RPMI8226 (cell line): ENCODE measurements at places on chromosomes 1 and 21.
A peak's percentile ranks its signal among the peaks of the same experiment; 100 is the strongest.

GRCh38 chr1:213256438-213257087 lies 205.5 kb downstream of the RPS6KC1 start:
- no peak for DNase-seq

DNA sequence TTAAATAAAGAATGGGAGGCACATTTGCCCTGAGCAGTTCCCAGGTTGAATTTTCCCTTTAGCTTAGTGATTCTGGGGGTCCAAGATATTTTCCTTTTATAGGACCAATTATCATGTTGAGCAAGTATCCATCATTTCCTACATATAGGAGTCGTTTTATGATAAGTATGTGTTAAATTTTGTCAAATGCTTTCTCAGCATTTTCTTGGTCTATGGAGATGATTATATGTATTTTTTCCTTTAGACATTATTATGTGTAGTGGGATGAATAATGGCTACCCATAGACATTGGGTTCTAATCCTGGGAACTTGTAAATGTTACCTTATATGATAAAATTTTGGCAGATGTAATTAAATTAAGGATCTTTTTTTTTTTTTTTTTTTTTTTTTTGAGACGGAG lies 128.7 kb downstream of the LMO4 start:
- DNase-seq, result no peak

GRCh38 chr1:43465505-43466067 lies 11.9 kb upstream of the HYI start:
- no peak for DNase-seq

- DNase-seq, result peak; percentile 82
These were observed 9.5 kb downstream of the TRAF5 start for GRCh38 chr1:211336161-211336560.

- peak; percentile 12 for DNase-seq
These were observed 254.8 kb downstream of the OLFM3 start for GRCh38 chr1:101741910-101742309.
